ENCODE measurements at places on chromosomes 6 and 20.

DNA sequence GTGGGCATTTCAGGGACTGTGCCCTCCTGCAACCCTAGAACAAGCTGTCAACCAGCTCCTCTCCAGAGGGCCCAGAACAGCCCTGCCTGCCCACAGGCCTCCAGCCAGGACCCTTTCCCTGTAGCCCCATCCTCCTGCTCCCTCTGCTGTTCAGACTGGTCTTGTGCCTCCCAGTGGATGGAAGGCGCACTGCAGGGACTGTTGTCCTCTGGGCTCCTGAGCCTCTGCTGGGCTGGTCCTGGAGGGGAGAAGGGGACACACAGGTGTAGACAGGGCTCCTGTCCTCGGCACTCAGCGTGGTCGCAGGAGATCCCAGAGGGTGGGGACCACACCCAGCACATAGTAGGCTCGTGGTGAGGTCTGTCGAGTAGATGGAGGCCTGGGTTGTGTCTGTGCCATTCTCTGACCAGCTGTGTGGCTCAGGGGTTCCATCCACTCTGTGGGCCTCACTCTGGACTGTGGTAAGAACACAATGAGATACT is 11.5 kb downstream of the ITPR3 start:
- DNase-seq, result no peak

DNA sequence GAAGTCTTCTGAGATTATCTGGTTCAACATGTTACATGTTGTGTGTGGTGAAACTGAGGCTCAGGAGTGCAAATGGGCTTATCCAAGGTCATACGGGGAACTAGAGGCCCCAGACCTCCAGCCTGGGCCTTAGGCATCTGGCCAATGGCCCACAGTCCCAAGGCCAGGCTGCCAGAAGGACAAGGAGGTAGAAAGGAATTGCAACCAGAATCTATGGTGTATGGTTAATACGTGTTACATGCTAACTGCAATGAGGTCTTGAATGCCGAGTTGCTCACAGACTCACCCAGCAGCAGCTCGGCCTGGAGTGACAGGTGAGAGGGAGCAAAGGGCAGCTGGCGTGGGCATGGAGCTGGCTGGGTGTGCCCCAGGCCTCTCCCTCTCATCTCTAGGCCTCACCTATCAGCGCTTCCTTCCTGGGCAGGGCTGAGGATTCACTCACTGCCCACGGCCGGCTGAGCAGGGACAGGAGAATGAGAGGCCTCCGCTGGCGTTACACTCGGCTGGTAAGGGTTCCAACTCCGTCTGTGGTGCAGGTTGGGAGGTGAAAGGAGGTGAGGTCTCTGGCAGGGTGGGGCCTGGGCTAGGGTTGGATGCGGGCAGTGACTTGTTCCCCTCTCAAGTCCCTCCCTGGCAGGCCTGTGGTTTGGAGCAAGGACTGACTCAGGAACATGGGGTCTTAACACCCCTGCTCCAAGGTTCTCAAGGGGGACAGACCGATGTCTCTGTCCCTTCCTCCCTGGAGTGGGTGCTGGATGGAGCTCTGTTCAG is at the start of gene TLDC2:
Gene TLDC2, plus strand, starts transcription at position 437 of the 771 bp plus-strand sequence. Its CDS starts 37 bp downstream, at position 474.
- no peak for DNase-seq

- no peak for DNase-seq
Measured at GRCh38 chr6:6707143-6707542, 118.6 kb downstream of the LY86 start.

DNA sequence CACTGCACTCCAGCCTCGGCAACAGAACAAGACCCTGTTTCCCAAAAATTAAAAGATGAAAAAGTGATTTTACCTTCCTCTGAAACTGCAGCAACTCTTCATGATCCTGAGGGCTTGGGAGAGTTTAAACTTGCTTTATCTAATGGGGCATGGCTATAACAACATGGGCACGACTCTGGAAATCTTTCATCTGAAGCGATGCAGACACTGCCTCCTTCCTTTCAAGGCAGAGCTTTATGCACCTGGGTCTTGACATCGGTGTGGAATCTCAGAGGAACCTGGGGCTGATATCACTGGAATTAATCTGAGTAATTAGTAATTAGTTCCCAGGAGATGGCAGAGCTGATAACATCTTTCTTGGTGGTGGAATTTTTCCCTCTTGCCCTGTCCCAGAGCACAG is 52.1 kb downstream of the EDN3 start:
- DNase-seq, result no peak

- DNase-seq, result no peak
Measured at GRCh38 chr20:47293631-47294030, 62.9 kb downstream of the ZMYND8 start.

- no peak for DNase-seq
Measured at GRCh38 chr20:5822569-5822968, 72.4 kb downstream of the SHLD1 start.

DNA sequence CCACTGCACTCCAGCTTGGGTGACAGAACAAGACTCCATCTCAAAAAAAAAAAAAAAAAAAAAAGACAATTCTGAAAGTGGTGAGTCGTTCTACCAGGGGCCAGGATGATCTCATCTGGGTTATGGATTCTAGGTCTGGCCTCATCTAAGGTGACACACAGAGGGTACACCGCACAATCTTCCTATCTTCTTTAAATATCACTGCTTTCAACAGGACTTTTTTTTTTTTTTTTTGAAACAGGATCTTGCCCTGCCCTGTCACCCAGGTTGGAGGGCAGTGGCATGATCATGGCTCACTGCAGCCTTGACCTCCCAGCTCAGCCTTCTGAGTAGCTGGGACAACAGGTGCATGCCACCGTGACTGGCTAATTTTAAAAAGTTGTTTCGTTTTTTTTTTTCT is 67.7 kb downstream of the SLC16A10 start:
- DNase-seq, result no peak

- DNase-seq, result no peak
Measured at GRCh38 chr6:6024220-6024619, 17.5 kb upstream of the NRN1 start.

DNA sequence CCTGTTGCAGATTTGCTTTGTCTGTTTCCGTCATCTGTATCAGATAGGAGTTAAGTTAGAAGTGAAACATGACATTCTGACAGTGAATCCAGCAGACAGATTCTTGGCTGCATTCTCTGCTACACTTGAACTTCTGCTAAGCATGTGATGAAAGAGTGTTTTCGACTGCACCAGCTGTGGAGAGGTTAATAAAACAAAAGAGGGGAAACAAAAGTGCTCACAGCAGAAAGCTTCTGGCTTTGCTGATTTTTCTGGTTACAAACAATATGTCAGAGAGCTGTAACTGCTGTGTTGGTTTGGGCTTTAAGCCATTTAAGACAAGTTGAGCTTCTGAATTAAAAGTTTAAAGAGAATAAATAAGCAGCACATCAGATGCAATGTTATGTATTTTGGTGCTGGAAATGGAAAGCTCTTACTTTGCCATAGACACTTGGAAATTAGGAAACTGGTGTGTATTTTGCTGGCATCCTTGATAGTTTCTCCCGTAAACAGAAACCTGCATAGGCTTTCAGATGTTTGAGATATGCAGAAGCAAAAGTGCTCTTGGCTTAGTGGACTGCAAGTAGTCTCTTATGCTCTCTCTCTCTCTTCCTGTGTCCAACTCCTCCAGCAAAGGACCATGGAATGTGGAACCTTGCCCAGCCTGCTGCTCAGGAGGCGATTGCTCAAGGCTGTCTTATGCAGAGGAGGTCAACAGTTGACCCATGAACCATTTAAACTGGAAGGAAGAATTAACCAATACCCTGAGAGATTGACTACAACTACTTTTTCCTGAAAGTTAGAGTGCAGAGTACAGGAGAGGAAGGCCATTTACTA is 104.9 kb downstream of the RPS12 start:
- DNase-seq, result no peak

- no peak for DNase-seq
Measured at GRCh38 chr6:166430269-166430668, 47.5 kb upstream of the MPC1 start.

GRCh38 chr6:11766589-11767450 is 11.8 kb downstream of the ADTRP start:
- DNase-seq, result no peak

DNA sequence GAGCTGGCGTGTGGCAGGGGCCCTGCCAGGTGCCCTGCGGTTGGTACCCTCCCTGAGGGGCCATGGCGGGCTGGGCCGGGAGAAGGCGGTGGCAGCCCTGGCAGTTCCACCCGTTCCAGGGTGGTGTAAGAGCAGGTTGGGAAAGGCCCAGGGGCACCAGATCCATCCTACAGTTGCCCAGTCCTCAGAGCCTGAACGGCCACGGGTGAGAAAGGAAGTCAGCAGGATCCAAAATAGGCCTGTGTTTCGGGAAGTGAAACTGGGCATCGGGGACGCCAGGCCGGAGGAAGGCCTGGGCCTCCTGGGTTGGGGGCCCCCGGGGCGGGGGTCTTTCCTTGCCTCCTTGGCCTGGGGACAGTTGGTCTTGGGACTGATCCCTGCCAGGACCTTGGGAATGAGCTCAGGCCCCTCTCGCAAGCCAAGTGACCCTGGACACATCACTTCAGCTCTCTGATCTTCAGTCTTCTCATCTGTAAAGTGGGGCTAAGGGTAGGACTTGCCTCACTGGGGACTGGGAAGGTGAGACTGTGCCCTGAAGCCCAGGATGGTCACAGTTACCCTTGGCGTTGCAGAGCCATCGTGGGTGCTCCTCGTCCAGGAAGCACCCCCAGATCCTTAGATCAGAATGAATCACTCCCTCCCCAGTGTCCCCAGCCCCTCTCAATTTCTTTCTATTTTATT is 18.1 kb upstream of the NOL4L start:
- no peak for DNase-seq

GRCh38 chr6:160378218-160378617 is 30.0 kb downstream of the SLC22A3 start:
- DNase-seq, result no peak

DNA sequence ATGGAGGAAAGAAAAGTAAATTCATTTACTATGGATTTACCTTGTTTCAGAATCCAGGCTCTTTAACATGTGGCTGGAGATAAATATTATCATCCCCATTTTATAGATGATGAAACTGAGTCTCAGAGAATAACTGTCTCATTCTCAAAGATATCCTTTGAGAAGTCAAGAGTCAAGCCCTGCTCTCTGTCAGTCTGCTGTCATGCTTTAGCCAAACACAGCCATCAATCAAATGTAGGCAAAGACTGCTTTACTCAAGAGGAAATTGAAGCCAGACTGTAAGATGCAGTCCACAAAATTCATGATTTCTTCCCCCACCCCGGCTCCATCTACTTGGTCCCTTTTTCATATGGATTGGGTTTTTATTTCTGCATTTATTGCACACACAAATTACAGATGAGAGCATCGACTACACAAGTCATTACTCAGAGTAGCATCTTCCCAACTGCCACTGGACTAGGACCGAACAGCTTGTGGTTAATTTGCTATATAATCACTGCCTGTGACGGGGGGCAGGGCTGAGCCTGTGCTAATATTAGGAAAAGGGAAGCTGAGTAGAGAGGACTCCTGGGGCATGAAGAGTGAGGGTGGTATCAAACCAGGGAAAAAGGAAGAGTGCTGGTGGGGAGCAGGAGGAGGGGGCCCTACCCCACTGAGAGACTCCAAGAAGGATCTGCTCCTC is 102.7 kb upstream of the TOP1 start:
- DNase-seq, result no peak

DNA sequence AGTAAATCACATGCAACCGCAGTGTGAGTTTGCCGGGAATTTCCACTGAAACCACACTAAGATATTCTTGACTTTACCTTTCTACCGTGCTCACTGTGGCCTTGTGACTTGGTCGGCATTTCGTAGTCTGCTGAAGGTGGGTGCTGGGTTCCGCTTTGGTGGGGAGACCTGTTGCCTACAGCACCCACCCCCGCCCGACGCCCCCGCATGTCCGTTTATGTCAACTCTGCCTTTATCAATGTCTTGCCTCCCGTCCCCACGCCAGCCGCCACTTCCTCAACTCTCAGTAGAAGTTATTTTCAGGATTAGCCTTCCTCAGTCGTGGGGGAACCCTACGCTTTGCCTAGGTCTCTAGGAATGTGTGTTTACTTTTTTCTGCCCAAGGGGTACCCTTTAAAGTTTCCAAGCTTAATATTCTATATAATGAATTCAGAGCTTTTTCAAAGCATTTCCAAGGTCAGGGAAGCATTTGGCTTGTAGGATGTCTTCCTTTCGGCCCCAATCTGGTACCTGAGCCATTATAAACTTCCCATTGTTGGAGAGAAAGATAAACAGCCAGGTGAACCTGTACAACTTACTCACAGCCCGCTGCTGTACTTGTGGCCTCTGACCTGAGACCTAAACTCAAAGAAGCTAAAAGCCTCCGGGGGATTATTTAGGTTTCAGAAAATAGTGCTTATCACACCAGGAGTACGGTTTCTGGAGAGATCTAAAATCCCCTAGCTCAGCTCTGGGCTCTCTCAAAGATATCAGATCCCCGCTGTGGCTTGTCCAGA is 54.2 kb downstream of the TBC1D7 start:
- no peak for DNase-seq

GRCh38 chr6:151285122-151285521 is 45.4 kb downstream of the AKAP12 start:
- no peak for DNase-seq

DNA sequence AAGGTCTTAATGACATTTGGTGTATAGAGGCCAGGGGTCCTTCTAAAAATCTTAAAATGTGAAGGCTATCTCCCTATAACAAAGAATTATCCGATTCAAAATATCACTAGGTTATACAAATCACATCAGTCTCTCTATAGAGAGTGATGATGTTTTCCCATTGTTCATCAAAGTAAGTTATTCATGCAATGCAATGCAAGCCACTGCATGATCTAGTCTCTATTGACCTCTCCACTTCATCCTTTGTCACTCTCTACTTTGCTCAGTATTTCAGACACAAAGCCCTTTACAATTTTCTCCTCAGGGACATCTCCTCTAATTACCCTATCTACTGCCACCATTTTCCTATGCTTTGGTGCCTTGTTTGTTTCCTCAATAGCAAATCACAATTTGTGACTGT is 628.0 kb downstream of the HTR1B start:
- no peak for DNase-seq

DNA sequence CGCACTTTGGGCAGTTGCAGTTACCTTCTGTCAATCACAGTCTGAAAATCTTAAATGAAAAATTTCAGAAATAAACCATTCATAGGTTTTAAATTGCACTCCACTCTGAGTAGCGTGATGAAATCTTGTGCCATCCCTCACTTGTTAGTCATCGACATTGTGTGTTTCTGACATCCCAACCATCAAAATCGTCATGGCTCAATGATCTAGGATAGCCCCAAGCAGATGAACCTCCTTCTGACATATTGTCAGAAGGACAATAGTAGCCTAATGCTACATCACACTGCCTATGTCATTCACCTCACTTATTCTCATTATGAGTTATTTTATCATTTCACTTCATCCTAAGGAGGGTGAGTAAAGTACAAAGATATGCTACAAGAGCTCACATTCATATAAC is 284.8 kb downstream of the PTPRK start:
- no peak for DNase-seq

GRCh38 chr20:43302936-43303335 is 113.2 kb upstream of the PTPRT start:
- no peak for DNase-seq

DNA sequence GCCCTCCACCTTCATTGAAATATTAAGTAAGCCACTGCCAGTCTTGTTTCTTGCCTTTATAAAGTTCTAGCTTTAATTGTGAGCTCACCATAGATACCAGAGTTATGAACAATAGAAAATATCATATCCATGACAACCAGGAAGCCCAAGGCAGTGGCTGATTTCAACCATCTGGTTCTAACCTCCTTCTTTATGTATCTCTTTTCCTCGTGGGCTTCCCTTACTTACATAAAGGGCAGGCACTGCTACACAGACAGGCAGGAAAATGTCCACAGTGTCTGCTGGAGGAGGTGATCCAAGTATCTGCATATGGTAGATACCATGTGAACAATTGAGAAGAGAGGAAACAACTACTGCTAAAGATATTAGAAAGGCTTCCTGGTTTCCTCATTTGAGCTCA is 65.2 kb upstream of the PRND start:
- no peak for DNase-seq
